ENCODE measurements at places on chromosomes 13 and 19. TPM values are rescaled to one million over a fixed set of nuclear protein-coding genes. Genes with fewer than 3 reads are reported as not detected.

LGALS7 gene
- not detected for total RNA-seq

UNC13A gene
- total RNA-seq: 0.02 TPM

B3GNT8 gene
- total RNA-seq: 2.2 TPM

DNA sequence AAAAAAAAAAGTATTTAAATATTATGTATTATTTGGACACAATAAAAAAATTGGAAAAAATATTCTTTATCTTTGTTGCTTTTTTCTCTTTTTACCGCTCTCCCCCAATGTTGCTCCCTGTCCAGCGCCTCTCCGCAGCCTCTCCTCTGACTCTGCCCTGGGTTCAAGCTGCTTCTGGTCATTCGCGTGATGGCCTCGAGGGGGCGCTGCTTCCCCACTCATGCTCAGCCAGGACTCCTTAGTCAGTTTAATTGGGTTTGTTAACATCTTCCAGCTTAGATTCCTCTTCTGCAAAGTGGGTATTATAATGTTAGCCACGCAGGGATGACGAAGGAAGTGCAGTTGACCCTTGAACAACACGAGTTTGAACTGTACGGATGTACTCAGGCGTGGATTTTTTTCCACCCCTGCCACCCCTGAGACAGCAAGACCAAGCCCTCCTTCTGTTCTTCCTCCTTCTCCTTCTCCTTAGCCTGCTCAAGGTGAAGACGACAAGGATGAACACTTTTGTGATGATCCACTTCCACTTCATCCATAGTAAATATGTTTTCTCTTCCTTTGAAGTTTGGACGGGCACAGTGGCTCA lies 4.9 kb upstream of the NWD1 start:
- H3K4me3 ChIP-seq: no peak overlapping the region
- no peak overlapping the region for H3K27ac ChIP-seq
- DNase-seq: peak; percentile 48
- no peaks in the 10 kb centered on the region for H3K27me3 ChIP-seq
- H3K36me3 ChIP-seq: no peaks in the 10 kb centered on the region

DNA sequence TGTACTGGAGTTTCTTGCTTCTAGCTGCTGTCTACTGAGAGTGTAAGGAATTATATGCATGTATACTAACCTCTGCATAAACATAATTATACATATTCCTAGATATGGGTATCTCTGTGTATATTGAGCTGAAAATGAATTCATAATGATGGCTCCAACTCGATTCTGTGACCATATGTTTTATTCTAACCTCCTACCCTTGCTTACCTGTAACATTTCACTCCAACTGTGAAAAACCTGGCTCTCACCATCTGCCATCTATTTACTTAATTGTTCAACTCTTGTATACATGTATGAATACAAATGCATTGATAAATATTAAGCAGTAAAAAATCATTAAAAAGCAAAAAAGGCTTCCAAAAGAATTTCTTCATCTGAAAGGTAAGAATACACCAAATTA lies 1729.5 kb upstream of the SPRY2 start:
- H3K36me3 ChIP-seq: no peaks in the 10 kb centered on the region
- H3K4me3 ChIP-seq: no peak overlapping the region
- no peak overlapping the region for H3K27ac ChIP-seq
- no peak for DNase-seq
- H3K4me1 ChIP-seq: no peaks in the 10 kb centered on the region

DNA sequence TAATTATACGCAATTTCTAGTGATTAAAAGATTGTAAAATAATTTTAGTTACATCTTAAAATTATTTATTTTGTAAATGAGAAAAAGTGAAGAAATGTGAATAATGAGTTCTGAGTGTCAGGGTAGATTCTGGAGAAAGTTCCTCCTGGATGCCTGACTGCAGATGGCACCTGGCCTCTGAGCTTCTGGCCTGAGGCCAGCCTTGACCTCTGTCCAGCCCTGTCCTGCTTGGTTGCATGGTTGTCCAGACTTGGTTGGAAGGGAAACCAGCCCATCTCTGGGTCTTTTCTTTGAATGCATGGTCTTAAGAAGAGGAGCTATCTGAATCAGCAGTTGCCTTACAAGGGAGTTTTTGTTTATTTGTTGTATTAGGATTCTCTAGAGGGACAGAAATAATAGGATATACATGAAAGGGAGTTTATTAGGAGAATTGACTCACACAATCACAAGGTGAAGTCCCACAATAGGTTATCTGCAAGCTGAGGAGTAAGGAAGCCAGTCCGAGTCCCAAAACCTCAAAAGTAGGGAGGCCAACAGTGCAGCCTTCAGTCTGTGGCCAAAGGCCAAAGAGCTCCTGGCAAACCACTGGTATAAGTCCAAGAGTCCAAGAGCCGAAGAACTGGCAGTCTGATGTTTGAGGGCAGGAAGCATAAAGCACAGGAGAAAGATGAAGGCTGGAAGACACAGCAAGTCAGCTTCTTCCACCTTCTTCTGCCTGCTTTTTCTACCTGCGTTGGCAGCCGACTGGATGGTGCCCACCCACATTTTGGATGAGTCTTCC lies 385.8 kb downstream of the ZNF536 start:
- H3K4me1 ChIP-seq: no peaks in the 10 kb centered on the region
- H3K36me3 ChIP-seq: no peaks in the 10 kb centered on the region
- no peak for DNase-seq
- no peak overlapping the region for H3K4me3 ChIP-seq
- no peaks in the 10 kb centered on the region for H3K27me3 ChIP-seq

GRCh38 chr13:112716461-112716820 lies 26.6 kb downstream of the ATP11A start:
- H3K4me3 ChIP-seq: no peak overlapping the region
- no peak overlapping the region for H3K27ac ChIP-seq
- peaks cover 8% of the 10 kb centered on the region for H3K4me1 ChIP-seq
- H3K27me3 ChIP-seq: no peaks in the 10 kb centered on the region
- H3K36me3 ChIP-seq: no peaks in the 10 kb centered on the region

DNA sequence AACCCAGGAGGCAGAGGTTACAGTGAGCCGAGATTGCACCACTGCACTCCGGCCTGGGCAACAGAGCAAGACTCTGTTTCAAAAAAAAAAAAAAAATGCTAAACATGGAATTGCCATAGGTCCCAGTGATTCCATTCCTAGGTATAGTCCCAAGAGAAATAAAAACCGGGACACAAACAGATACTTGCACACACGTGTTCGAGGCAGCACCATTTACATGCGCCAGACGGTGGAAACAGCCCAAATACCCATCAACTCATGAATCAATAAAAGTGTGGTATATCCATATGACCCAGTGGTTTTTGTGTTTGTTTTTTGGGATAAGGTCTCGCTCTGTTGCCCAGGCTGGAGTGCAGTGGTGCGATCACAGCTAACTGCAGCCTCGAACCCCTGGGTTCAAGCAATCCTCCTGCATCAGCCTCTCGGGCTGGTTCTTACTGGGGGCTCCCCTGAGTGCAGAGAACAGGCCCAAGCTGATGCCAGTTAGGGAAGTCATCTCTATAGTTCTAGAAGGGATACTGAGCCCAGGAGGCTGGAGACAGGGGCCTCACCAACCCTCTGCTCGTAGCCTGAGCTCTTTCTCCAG lies 8.5 kb downstream of the KLF2 start:
- no peak overlapping the region for H3K4me3 ChIP-seq
- H3K36me3 ChIP-seq: peaks cover 27% of the 10 kb centered on the region
- no peak overlapping the region for H3K27ac ChIP-seq
- H3K27me3 ChIP-seq: peaks cover 8% of the 10 kb centered on the region
- peaks cover 68% of the 10 kb centered on the region for H3K4me1 ChIP-seq
- DNase-seq: no peak

DNA sequence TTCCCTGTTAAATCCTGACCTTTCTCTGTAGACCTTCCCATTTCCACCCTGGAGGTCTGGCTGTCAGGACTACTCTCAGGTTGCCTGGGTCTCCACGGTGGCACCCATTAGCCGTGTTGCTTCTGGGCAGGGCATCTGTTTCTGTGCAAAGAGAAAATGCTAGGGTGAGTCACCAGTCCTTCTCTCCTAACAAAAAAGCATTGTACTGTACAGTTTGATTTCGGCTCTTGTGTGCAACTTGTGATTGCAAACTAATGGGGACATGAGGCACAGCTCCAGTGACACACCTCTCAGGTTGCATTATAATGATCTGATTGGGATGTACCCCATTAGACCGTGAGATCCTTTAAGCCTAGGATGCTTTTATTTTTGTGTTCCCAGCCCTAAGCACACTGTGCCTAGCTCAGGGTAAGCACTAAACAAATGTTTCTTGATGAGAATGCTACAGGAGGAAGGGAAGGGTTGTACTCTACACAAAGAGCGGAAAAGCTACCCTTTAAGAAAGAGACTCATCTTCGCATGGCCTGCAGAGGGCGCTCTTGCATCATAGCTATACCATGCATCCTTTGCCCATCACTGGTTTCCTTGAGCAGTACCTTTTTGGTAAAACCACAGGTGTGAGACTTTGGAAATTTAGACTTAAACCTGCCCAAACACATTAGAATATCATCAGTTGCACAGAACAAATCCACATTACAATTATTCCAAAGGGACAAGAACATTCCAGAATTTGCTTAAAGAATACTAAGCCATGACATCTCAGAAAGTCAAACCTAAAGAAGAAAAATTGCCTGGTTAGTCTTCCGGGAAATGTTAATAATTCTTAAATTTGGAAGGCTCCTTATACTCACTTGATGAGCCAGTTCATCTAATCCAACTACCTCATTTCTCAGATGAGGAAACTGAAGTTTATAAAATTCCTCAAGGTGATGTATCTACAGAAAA lies 20.3 kb upstream of the TRIM13 start:
- no peak overlapping the region for H3K4me3 ChIP-seq
- no peak overlapping the region for H3K27ac ChIP-seq
- peaks cover 5% of the 10 kb centered on the region for H3K36me3 ChIP-seq

GRCh38 chr13:97261254-97262005 lies 39.3 kb downstream of the MBNL2 start:
- peaks cover 61% of the 10 kb centered on the region for H3K4me1 ChIP-seq
- H3K27ac ChIP-seq: no peak overlapping the region
- no peak overlapping the region for H3K4me3 ChIP-seq
- H3K36me3 ChIP-seq: peaks cover 18% of the 10 kb centered on the region
- H3K27me3 ChIP-seq: no peaks in the 10 kb centered on the region

- peaks cover 7% of the 10 kb centered on the region for H3K27me3 ChIP-seq
- H3K36me3 ChIP-seq: no peaks in the 10 kb centered on the region
- no peak overlapping the region for H3K4me3 ChIP-seq
- peak; percentile 35 for DNase-seq
- H3K4me1 ChIP-seq: peaks cover 41% of the 10 kb centered on the region
Observed at GRCh38 chr13:41974262-41974900, 13.5 kb upstream of the VWA8 start.

DNA sequence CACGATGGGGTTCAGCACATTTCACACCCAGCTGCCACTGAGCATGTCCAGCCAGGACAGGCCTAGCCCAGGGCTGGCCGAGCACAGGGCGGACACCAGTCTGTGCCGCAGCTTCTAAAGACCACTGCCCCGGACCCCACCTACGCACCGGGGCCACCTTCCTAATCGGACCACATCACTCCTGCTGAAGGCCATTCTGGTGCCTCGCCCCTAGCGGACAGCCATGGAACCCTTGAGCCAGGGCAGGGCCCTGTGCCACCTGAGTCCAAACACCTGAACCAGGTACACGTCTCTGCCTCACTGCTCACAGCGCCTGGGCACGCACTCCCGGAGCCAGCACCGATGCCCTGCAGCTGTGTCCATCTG lies 8.4 kb upstream of the C13orf46 start:
- peaks cover 2% of the 10 kb centered on the region for H3K4me1 ChIP-seq
- H3K4me3 ChIP-seq: no peak overlapping the region
- DNase-seq: no peak
- H3K27ac ChIP-seq: no peak overlapping the region

GRCh38 chr13:106468207-106468606 lies 67.3 kb downstream of the EFNB2 start:
- H3K36me3 ChIP-seq: no peaks in the 10 kb centered on the region
- H3K27me3 ChIP-seq: no peaks in the 10 kb centered on the region
- H3K27ac ChIP-seq: no peak overlapping the region
- no peaks in the 10 kb centered on the region for H3K4me1 ChIP-seq

DNA sequence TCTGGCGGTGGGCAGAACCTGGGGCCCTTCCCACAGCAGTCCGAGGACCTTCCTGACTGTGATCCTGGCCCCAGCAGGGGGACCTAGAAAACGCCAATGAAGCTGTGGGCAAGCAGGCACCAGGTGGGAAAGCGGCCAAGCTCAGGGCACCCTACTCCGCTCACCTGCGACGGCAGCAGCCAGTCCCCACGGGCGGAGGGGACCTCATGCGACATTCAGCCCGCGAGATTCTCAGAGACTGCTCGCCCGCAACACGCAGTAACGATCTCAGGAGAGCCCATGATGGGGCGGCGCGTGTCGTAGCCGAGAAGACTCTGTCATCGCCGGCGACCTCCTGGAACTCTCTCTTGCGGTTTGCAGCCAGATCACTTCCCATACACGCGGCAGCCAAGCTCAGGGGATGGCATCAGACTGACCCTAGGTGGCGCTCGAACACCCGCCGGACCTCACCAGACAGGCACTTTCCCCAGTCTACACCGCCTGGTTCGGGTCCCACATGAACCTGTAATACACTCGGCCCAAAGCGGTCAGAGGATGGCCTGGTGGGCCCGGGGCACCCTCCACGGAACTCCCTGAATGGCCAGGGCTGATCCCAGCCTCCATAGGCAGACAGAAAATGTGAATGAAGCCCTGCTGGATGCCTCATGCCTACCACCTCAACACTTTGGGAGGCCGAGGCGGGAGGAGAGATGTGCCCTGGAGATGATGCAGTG lies 26.5 kb downstream of the MAN2B1 start:
- H3K36me3 ChIP-seq: peaks cover 24% of the 10 kb centered on the region
- peaks cover 19% of the 10 kb centered on the region for H3K4me1 ChIP-seq
- peak overlapping the region; percentile 64 for H3K4me3 ChIP-seq
- no peaks in the 10 kb centered on the region for H3K27me3 ChIP-seq
- H3K27ac ChIP-seq: peak overlapping the region; percentile 86
- peak; percentile 84 for DNase-seq

Data from activated CD4-positive, alpha-beta T cell treated with anti-CD3 and anti-CD28 coated beads, Interleukin-2, amount 10 ng/mL, durations not matched to agents 7 days and 5 days (primary cell).